Pancreas (tissue), 10 donors: ENCODE measurements at places on chromosomes 5 and 9.
A peak's percentile ranks its signal among the peaks of the same experiment; 100 is the strongest.

GRCh38 chr5:142915813-142916424, 145.7 kb downstream of the ARHGAP26 start:
- H3K36me3 ChIP-seq, result no peaks in the 10 kb centered on the region
- H3K4me3 ChIP-seq, result no peak overlapping the region
- H3K27ac ChIP-seq, result no peak overlapping the region
- no peaks in the 10 kb centered on the region for H3K27me3 ChIP-seq
- DNase-seq, result peak; percentile 41

- H3K4me1 ChIP-seq, result peaks cover 19% of the 10 kb centered on the region
- H3K36me3 ChIP-seq, result no peaks in the 10 kb centered on the region
- no peaks in the 10 kb centered on the region for H3K27me3 ChIP-seq
- H3K27ac ChIP-seq, result no peak overlapping the region
- H3K4me3 ChIP-seq, result no peak overlapping the region
Observed at GRCh38 chr5:14208071-14209021, 65.2 kb downstream of the TRIO start.

- H3K4me3 ChIP-seq, result no peak overlapping the region
- no peak for DNase-seq
- no peaks in the 10 kb centered on the region for H3K27me3 ChIP-seq
- no peak overlapping the region for H3K27ac ChIP-seq
- H3K4me1 ChIP-seq, result no peaks in the 10 kb centered on the region
Observed at GRCh38 chr9:12801663-12802062, 26.8 kb downstream of the LURAP1L start.

DNA sequence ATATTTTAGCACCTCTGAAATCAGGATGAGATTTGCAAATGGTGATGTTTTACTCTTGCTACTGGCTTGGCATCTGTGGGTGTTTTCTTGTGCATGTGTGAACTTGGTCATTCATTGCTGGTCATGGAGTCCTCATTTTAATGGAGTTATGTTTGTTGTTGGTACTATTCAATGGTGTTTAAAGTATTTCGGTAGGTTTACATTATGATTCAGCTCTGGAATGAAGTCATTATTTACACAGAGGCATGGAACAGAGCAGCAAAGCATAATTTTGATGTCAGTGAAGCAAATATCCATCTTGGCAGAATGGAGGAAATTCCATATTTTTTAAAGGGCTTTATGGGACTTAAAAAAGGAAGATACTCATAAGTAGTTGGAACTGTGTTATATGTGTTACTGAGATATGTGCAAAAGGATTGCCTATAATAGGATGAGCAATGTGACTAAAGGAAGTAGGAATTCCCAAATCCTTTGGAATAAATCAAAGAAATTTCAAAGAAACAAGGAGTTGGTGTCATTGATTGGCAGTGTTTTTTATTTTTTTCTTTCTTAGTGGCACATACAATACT, 147.4 kb downstream of the ACTBL2 start:
- H3K4me3 ChIP-seq, result no peak overlapping the region
- H3K36me3 ChIP-seq, result no peaks in the 10 kb centered on the region
- H3K4me1 ChIP-seq, result peaks cover 6% of the 10 kb centered on the region
- no peak for DNase-seq

DNA sequence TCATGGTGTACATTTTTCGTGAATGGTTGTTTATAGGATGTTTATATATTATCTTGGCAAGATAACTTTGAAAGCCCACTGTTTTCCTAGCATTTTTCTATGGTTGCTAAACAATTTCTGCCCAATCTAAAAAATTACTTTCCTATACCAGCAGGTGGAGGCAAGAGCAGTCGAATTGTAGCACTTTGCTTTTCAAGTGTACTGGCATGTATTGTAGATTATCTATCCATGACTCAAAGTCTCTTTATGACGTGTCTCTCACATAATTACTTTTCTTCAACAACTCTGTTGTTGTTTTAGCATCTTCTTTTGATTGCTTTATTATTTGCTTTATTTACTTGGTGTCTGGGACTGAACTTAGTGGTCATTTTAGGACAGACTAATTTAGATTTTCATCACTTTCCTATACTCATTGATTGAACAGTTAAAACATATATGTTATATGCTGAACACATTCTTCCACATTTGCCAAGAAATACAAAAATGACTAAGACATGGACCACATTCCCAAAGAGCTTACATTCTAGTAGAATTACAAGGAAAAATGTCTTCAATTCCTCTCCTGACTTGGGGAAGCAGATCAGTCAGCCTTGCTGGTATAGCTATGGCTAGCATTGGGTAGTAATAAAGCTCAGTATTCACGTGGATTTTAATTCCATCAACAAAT, 20.7 kb downstream of the NLN start:
- no peak overlapping the region for H3K27ac ChIP-seq
- H3K4me3 ChIP-seq, result no peak overlapping the region
- no peak for DNase-seq
- no peaks in the 10 kb centered on the region for H3K27me3 ChIP-seq

- H3K4me3 ChIP-seq, result no peak overlapping the region
- no peak for DNase-seq
- no peak overlapping the region for H3K27ac ChIP-seq
- no peaks in the 10 kb centered on the region for H3K4me1 ChIP-seq
- no peaks in the 10 kb centered on the region for H3K36me3 ChIP-seq
Observed at GRCh38 chr5:143758750-143759149, 53.2 kb upstream of the HMHB1 start.

DNA sequence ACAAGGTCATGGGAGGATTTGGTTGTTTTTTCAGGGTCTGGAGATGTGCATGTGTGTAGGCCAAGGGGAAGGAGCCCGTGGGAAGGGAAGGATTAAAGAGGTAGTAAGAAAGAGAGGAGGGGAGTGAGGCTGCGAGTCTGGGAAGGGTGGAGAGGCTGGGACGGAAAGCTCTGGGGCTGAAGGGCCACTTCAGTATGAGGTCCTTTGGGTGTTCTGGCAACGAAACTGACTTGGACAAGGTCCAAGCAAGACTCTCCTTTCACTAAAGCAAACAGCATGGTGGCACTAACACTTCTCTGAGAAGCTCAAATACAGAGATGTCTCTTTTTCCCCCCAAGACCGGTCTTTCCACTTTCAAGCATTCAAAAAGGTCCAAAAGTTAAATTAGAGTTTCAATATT, 394.5 kb downstream of the ARHGEF28 start:
- no peak overlapping the region for H3K4me3 ChIP-seq
- DNase-seq, result no peak
- H3K4me1 ChIP-seq, result no peaks in the 10 kb centered on the region
- no peak overlapping the region for H3K27ac ChIP-seq

GRCh38 chr9:108786901-108787689, 68.7 kb downstream of the ACTL7B start:
- no peaks in the 10 kb centered on the region for H3K36me3 ChIP-seq
- H3K4me1 ChIP-seq, result no peaks in the 10 kb centered on the region
- H3K4me3 ChIP-seq, result no peak overlapping the region
- H3K27me3 ChIP-seq, result no peaks in the 10 kb centered on the region
- no peak for DNase-seq

- no peak overlapping the region for H3K4me3 ChIP-seq
- no peak overlapping the region for H3K27ac ChIP-seq
- H3K27me3 ChIP-seq, result no peaks in the 10 kb centered on the region
- no peaks in the 10 kb centered on the region for H3K36me3 ChIP-seq
Observed at GRCh38 chr9:18666348-18666747, 192.4 kb downstream of the ADAMTSL1 start.

DNA sequence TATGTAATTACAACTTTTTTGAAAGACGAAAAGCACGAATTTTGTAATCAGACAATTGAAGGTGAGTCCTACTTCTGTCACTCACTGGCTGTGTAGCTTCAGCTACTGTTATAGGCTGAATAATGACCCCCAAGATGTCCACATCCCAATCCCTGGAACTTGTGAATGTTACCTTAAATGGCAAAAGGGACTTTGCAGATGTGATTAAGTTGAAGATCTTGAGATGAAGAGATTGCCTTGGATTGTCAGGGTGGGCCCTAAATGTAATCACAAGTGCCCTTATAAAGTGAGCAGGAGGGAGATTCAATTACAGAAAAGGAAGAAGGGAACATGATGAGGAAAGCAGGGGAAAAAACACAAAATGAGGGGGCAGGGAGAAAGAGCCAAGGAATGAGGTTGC, 326.2 kb upstream of the MSX2 start:
- H3K36me3 ChIP-seq, result no peaks in the 10 kb centered on the region
- no peak overlapping the region for H3K27ac ChIP-seq
- no peaks in the 10 kb centered on the region for H3K4me1 ChIP-seq
- H3K27me3 ChIP-seq, result no peaks in the 10 kb centered on the region
- no peak overlapping the region for H3K4me3 ChIP-seq
- no peak for DNase-seq

DNA sequence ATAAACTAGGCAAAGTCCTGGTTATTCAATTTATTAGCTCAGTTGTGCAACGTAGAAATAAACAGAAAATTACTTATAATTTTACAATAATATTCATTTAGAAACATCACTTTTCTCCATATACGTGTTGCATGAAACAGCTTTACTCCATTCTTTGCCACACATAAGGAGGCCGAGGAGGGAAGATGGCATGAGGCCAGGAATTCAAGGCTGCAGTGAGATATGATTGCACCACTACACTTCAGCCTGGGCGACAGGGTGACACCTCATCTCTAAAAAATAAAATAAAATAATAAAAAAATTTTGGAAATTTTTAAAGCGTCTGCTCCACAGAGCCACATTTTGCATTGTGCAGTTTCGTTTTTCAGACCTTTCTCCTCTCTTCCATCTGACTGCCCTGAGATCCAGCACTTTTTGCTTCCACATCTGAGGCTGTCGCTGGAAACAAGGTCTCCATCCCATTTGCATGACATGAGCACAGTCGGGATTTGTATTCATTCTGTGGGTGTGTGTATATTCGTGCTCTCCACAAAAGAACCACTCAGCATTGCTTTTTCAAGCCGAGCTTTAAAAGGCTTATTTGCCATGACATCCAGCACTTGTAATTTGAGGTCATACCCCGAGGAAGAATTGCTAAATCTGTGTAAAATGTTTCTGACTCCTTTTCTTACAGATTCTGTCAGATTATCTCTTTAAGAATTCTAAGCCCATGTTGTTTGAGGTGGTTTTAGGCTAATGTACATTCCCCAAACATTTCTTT, 98.6 kb upstream of the MSX2 start:
- no peaks in the 10 kb centered on the region for H3K36me3 ChIP-seq
- peak; percentile 12 for DNase-seq
- H3K4me1 ChIP-seq, result no peaks in the 10 kb centered on the region
- no peaks in the 10 kb centered on the region for H3K27me3 ChIP-seq
- no peak overlapping the region for H3K4me3 ChIP-seq
- H3K27ac ChIP-seq, result no peak overlapping the region

- H3K27me3 ChIP-seq, result no peaks in the 10 kb centered on the region
- no peak overlapping the region for H3K4me3 ChIP-seq
- no peak overlapping the region for H3K27ac ChIP-seq
- H3K36me3 ChIP-seq, result no peaks in the 10 kb centered on the region
- DNase-seq, result no peak
- H3K4me1 ChIP-seq, result no peaks in the 10 kb centered on the region
Observed at GRCh38 chr5:169100735-169101075, 200.2 kb downstream of the SLIT3 start.
